ENCODE measurements at places on chromosomes 4 and X.

DNA sequence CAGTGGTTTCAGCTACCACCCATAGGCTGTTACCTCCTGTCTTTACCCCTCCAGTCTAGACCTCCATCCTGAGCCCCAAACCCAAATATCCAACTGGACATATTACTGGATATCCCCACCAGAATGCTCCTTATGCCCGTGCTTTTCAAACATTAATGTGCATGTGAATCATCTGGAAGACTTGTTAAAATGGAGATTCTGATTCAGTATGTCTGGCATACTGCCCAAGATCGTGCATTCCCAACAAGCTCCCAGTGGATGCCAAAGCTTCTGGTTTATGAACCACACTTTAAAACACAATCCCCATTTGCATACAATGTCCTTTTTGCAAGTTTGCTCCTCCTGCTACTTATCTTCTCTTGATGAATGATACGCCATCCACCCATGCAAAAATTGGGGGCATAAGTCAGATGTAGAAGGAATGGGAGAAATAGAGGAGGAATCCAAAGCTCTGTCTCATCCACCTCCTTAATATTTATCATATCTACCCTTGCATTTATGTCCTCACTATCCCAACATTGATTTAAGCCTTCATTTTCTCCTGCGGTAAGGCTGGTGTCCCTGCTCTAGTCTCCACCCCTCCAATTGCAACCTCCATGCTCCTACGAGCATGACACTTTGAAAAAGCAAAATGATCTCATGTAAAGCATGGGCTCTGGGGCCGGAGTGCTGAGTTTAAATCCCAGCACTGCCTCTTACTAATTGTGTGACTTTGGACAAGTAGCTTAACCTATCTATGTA is 7.4 kb upstream of the PGRMC1 start:
- no peak for DNase-seq

DNA sequence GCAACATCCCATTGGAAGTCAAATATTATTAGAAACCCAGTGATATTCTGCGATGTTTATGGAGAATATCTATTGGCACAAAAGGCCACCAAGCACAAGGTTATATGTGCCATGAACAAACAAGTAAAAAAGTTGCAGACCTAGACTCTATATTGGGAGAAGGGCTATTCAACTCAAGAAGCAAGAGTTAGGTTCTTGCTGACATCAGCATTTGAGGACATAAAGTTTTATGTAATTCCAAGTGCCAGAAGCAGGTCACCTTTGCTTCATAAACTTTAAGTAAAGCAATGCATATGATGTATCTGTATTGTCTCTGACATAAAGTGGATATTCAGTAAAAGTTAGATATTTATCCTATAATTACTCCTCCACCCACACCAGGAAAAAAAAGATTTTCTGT is 71.1 kb downstream of the MAGEB10 start:
- no peak for DNase-seq

DNA sequence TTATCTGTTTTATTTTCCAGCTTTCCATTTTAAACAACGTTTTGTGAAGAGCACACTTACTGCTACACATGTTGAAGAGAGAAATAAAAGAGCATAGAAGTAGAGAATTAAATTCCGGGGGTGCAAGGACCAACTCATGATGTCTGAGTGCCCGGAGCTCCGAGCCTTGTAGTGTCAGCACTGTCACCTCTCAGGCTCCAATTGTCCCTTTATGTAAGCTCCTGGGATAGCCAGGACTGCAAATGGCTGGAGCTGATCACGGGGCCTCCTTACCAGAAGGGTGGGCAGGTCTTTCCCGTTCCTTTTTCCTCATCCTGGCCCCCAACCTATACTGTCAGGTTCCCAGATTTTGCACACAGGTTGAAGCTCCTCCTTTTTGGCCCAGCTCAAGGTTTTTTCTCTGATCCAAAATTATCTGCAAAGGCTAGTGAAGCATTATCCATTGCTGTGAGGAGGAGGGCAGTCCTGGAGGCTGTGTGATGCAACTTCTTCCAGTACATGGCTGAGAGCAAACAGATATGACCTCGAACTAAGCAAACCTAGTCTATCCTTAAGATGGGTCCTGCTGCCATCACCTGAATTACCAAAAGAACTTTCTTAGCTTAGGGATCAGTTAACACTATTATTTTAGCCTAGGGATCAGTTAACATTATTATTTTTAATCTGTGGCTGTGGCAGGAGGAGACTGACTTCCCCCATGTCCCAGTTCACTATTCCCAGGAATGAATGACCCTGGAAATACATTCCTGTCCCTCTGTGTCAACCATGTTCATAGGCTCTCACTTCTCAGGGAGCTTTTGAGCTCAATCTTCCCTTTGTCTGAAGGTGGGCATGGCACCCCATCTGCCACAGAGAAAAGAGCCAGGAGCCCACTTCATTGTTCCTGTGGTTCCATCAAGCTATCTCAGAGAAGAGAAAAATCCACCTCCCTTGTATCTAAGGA is at the start of gene FGG:
Gene FGG, minus strand, starts transcription at position 185 of the 943 bp plus-strand sequence. Its CDS starts 47 bp downstream, at position 138.
- no peak for DNase-seq

GRCh38 chrX:47129899-47130358 is 14.6 kb downstream of the NDUFB11 start:
- DNase-seq, result no peak

GRCh38 chr4:112765317-112765974 is 128.5 kb downstream of the LARP7 start:
- no peak for DNase-seq

Data from stimulated activated CD8-positive, alpha-beta memory T cell treated with anti-CD3 and anti-CD28 coated beads, Interleukin-7, amount 100 ng/mL, for 1 hour (primary cell).